Activated T-helper 1 cell treated with anti-CD3 and anti-CD28 coated beads, Interleukin-12 subunit alpha, Interleukin-12 subunit beta, Interleukin-2, Interleukin-4 antibody, amounts not matched to agents 30 ng/mL and 10 ng/mL and 1 ng/mL, durations not matched to agents 14 hours and 24 hours and 36 hours (primary cell): ENCODE measurements at places on chromosomes 1 and 21. TPM values are rescaled to one million over a fixed set of nuclear protein-coding genes. Genes with fewer than 3 reads are reported as not detected.

SHE gene
- not detected in 2 replicates for total RNA-seq

LCE2C gene
- not detected in 2 replicates for total RNA-seq

ORC1 gene
- total RNA-seq: 39.6 and 40.3 TPM in 2 replicates

A3GALT2 gene
- not detected in 2 replicates for total RNA-seq

AVPR1B gene
- not detected in 2 replicates for total RNA-seq
